ENCODE measurements at places on chromosomes 5 and 9.

DNA sequence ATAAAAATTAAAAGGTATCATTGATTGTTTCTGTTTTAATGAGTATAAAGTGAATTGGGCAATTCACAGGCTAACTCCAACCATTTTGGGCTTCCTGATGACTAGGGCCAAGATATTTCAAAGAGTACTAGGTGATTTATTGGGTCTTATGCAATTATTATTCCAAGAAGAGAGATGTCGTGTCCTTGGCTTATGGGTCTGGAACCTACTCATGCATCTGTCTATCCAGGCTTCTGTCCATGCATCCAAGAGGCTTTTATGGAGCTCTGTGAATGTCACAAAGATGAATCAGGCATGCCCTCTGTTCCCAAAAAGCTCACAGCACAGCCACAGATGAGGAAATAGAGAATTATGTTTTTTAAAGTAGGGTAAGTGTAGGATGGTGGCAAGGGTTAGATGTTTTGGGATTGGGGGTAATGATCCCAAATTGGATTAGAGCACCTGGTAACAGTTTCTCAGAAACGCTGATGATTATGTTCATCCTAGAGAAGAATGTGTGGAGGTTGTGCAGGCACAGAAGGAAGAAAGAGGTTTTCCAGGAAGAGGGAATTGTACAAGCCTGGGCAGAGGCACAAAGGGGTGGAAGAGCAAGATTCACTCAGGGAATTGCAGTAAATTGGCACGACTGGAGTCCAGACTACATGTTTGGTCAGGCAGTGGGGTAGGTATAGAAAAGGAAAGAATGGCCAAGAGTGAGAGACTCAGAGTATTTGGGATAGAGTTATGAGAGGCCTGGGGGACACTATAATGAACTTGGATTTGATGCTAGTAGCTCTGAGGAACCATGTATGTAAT lies 83.0 kb upstream of the TNC start:
- no peak for DNase-seq

DNA sequence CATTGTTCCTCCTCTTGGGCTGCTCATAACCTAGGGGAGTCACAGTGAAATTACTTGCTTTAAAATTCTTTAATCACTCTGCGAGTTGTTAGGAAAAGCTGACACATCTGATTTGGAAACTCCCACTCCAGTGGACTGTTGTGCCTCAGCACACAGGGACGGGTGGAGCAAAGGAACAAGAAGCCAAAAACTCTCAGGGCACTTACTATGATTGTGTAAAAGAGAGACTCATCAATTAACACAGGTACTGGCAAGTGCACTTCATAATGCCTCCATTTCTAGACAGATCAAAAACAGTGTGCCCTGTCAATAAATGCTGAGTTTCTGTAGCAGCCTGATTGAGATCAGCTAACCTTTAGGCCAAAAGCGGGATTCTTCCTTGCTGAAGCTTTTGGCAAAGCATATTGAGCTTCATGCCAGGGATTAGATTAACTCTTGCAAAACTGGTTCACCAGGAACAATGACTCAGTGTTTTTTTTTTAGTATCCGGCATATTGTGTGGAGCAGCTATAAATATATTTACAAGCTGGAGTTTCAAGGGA lies 55.9 kb downstream of the TMC1 start:
- DNase-seq = no peak

GRCh38 chr5:10118150-10118549 lies 131.5 kb downstream of the ATPSCKMT start:
- DNase-seq = no peak

GRCh38 chr5:37214550-37214949 lies 34.6 kb downstream of the CPLANE1 start:
- no peak for DNase-seq

- no peak for DNase-seq
Measured at GRCh38 chr9:78122631-78123030, 91.0 kb upstream of the GNAQ start.

DNA sequence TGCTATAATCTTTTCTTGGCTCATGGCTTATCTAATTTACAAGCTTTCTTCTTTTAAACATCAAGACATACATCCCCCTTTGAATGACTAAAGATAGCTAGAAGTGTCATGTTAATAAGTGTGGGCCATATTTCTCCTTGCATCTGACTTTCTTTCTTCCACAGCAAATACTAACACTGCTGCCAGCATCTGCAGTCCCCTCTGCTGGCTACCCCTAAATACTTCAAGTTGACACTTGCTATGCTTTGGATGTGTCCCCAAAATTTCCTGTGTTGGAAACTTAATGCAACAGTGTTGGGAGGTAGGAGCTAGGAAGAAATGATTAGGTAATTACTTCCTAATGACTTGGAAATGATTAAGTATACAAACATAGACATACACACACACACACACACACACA lies 459.0 kb upstream of the ST8SIA4 start:
- no peak for DNase-seq

- no peak for DNase-seq
Measured at GRCh38 chr9:99907208-99907532, 716 bp downstream of the STX17 start.

GRCh38 chr5:73031839-73032238 lies 76.0 kb downstream of the FCHO2 start:
- no peak for DNase-seq

GRCh38 chr5:122392824-122393223 lies 80.8 kb downstream of the SNCAIP start:
- no peak for DNase-seq
